Small intestine (tissue), 16 donors: ENCODE measurements at places on chromosomes 7 and 10. TPM values are rescaled to one million over a fixed set of nuclear protein-coding genes. Genes with fewer than 3 reads are reported as not detected.
A peak's percentile ranks its signal among the peaks of the same experiment; 100 is the strongest.

DNA sequence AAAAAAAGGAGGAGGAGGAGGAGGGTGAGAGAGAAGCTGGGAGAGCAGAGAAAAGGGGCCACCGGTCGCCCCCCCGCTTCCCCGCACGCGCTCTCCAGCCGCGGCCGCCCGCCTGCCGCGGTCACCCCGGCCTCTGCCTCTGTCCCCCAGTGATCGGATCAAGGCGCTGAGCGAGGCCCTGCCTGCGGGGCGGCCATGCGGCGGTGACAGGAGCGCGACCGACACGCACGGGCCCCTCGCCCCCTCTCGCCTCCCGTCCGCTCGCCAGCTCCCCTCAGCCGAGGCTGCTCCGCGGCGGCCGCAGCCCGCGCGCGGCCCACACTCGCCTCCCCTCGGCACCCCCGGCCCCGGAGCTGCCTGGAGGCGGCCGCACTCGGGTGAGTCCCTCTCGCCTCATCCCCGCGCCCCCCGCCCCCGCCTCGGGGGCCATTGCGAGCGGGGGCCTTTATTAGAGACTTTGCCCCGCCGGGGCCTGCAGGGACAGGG, at the start of gene GTF2I:
GTF2I (plus strand) TSS at position 27 of the 486 bp plus-strand sequence. CDS start 31,411 bp downstream, outside the sequence.
- peak; percentile 89 for DNase-seq

GRCh38 chr10:129660569-129660968, 193.5 kb downstream of the MGMT start:
- no peak for DNase-seq

DNA sequence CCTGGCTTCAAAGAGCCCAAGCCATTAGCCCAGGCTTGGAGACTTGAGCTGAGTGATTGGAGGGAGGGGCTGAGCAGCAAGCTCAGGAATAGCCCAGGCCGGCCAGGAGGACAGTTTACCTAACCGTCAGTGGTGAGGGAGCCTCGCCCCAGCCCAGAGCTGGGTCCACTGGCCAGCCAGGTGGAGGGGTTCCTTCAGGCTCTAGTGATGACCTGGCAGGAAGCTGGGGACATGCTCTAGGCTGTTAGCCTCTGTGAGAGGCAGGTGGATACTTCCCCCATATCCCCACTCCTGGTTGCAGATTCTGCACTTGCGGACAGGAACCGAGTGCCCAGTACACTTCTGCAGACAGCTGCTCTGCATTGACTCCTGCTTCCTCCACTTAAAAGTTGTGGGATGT, 61.2 kb upstream of the ANTXRL start:
- no peak for DNase-seq

GRCh38 chr10:47300429-47300931, 483 bp downstream of the GDF10 start:
- peak; percentile 16 for DNase-seq

DNA sequence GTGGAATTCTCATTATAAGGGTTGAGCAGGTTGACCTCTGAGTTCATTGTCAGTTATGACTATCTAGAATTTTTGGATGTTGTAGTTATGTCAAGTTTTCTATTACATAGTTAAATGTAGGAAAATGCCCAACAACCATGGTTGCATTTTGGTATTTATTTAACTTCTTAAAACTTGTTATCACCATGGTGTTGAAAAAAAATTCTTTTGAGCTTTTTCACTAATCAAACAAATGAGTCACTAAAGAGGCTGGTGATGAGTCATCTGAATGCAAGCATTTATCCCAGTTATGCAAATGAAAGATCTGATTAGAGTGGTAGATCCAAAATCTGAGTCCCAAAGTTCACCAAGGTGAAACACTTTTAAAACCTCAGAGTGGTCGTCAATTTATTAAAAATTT, 624.7 kb upstream of the IGFBP3 start:
- no peak for DNase-seq

GRCh38 chr7:30936650-30937245, 25.1 kb downstream of the AQP1 start:
- no peak for DNase-seq

GRCh38 chr10:18918532-18918931, 130.1 kb upstream of the MALRD1 start:
- DNase-seq, result no peak

DNA sequence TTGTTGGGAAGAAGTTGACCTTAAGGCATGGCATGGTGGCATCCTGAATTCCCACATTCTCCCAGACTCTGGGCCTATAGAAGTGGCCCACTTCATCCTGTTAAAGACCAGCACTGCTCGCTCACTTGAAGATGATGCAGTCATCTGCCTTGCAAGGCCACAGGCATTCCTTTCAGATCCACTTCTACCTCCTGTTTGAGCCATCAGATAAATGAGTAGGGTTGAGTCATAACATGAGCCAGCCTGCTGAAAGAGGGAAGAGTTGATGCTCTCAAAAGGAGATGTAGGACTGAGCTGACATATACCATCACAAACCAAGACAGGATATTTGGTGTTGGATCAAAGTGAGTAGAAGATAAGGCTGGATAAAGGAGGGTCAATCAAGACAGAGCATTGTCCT, 1.5 kb upstream of the EBLN1 start:
- DNase-seq, result no peak

GRCh38 chr10:75057680-75058079, 53.8 kb upstream of the SAMD8 start:
- DNase-seq, result no peak

TLX1 gene
- polyA plus RNA-seq, result 1.6 TPM

- peak; percentile 73 for DNase-seq
These were observed 310.5 kb upstream of the HGF start for GRCh38 chr7:82080254-82080927.

- no peak for DNase-seq
These were observed 66.0 kb downstream of the REEP3 start for GRCh38 chr10:63587191-63587590.

DNA sequence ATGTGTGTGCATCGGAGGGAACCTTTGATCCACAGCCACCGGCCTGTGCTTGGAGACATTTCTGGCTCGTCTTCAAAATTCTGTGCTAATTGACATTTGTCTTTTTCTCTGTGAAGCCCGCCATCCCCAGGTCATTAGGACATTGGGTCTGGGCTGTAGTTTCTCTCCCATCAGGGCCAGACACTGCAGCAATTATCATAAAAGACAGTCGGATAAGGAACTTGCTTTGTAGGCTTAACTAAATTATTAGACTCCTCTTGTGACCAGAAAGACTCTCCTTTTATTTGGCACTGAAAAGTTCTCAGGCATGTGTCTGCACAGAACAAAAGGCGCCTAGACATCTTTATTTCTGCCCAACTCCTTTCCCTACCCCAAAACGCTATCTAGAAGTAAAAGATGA, 49.1 kb upstream of the NPTX2 start:
- DNase-seq, result no peak

DNA sequence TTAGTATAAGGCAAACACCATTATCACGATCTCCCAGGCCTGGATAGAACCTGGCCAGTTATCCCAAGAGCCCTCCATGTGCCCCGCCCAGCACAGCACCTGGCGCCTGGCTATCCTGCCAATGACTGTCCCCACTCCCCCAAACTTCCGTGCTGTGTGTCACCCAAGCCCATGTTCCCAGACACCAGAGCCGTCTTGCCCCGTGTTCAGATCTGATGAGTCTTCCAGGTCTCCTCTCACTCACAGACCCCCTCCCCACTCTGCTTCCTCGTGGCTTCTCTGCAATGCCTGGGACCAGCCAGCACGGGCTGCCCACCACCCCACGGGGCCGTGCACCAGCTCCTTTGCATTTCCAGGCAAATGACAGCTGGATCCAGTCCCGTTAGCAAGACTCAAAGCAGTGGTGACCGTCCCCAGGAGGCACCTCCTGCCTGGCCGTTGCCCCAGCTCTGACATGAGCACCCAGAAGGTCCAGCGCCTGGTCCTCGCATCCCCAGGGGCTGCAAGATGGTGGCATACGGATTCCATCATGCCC, 43.8 kb upstream of the INPP5A start:
- DNase-seq, result no peak

GRCh38 chr7:34067005-34067778, 161.9 kb downstream of the BMPER start:
- DNase-seq, result no peak

DNA sequence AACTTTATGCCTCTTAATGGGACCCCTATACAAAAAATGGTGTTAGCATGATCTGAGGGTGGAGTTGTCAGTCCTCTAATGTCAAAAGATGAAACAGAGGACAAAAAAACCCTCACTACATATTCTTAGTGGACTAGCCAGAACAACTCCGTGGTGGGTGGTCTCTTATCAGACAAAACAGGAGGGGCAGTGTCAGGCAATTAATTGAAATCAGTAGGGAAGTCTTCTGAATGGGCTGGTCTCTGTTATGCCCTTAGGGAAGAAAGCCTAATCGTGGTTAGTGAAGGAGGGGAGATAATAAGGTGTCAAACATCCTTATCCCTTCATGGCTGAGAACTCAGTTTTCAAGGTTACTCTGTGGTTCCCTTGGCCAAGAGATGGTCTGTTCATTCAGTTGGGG, 909.4 kb downstream of the GRID1 start:
- no peak for DNase-seq

CALHM3 gene
- not detected for polyA plus RNA-seq

GRCh38 chr7:159143780-159144757, 598 bp downstream of the VIPR2 start:
- DNase-seq, result no peak

DNA sequence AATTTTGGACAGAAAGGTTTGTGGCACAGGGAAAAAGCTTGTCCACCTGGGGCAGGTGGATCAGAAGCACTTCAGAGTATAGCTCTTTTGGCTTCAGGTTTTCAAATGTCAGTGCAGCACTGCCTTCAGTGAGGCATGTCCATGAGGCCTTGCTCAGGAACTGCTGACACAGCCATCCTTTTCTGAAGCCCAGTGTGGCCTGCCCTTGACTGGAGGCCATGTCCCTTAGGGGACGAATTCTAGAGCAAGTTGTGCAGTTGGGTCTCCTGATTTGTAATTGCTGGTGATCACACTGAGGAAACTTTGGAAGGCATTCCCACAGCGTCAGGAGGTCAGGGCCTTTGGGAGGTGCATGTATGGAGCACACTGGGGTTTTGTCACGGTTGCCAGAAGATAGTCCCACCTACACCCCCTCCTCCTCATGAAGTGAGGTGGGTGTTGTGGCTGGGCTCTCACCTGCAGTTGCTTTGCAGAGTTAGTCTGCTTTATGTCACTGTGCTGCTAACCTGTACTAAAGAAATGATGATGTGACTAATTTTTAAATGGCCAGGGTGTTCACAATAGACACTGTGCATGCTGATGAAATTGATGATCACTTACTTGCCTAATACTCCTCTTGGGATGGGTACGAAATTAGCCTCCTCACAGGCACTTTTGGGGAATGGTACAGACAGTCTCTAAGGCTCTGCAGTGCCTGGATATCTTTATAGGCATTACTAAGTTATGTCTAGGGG, 41.7 kb downstream of the OGDH start:
- DNase-seq, result no peak

GRCh38 chr10:3828404-3829155, 43.6 kb upstream of the KLF6 start:
- peak; percentile 78 for DNase-seq

- no peak for DNase-seq
These were observed 453 bp downstream of the SFMBT2 start for GRCh38 chr10:7410301-7410861.

PRSS2 gene
- polyA plus RNA-seq, result 814 TPM

HMX3 gene
- 0.51 TPM for polyA plus RNA-seq

- no peak for DNase-seq
These were observed 113.8 kb upstream of the ADCY1 start for GRCh38 chr7:45460379-45460778.

ADAM22 gene
- 7.6 TPM for polyA plus RNA-seq

GRCh38 chr10:19745672-19746071, 70.6 kb upstream of the PLXDC2 start:
- no peak for DNase-seq

- DNase-seq, result no peak
These were observed 6.4 kb downstream of the DNAJB9 start for GRCh38 chr7:108576116-108576515.

GRCh38 chr7:12074889-12075288, 136.2 kb upstream of the TMEM106B start:
- no peak for DNase-seq

DNA sequence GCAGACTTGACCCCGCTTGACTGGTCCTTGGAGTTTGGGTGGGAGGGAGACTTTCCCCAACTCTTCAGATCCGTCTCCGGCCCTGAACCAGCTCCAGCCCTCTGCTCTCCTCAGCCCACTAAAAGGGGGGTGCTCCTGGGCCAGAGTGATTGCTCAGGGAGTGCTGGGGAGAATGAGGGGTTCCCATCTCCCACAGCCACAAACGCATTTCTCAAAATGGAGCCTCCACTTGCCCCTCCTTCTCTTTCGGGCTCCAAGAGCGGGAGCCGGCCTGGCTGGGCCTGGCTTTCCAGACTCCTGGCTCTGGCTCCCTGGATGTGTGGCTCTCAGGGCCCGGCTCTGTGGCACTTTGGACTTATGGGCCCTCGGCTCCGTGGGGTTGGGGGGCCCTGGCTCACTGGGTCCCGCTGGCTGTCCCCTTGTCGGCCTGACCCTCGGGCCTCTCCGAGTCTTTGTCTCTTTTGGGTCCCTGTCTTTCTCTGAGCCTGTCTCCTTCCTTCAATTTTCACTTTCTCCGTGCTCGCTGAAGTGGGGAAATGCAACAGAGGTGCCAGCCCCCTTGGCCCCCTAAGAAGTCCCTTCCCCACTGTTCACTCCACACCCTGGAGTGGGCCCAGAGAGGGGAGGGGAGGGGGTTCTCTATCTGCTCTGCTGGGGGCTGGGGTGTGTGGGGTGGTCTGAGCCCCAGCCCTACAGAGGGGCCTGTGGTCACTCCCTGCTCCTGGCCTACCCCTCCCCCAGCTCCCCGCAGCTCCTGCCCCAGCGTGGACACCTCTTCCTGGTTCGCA, 713 bp downstream of the LZTS2 start:
- DNase-seq, result peak; percentile 70

- no peak for DNase-seq
These were observed 34.0 kb downstream of the LRMDA start for GRCh38 chr10:75465450-75465827.

UNCX gene
- polyA plus RNA-seq, result not detected
